ENCODE measurements at places on chromosomes 5 and 9.

DNA sequence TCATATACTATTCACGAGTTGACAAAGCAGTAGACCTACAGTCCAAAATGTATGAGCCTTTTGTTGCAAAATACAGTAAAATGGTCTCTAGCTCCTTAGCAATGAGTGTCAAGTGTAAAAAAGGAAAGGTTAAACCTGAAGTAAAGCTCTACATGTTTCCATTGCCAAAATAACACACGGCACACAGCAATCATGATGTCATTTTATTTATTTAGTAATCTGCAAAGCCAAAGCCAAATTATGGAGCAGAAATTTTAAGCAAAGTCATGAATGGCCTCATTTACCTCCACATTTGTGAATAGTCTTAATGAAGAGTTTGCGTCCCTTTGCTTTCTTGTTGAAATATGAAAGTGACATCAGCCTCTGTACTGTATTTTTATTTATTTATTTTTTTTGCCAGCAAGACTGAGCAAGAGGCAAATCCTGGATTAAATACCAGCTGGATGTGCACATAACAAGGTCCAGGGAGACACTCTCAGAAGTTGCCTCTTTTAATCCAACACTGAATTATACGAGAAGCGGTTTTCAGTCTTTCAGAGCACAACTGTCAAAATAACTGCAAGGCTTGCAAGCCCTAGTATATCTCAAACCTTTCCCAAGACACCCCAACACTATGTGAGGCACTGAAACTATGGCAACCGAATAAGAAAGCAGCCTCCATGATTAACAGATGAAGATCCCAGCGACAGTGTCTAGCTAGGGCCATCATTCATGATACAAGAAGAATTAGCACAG is 9.7 kb downstream of the SEMA6A start:
- DNase-seq = no peak

DNA sequence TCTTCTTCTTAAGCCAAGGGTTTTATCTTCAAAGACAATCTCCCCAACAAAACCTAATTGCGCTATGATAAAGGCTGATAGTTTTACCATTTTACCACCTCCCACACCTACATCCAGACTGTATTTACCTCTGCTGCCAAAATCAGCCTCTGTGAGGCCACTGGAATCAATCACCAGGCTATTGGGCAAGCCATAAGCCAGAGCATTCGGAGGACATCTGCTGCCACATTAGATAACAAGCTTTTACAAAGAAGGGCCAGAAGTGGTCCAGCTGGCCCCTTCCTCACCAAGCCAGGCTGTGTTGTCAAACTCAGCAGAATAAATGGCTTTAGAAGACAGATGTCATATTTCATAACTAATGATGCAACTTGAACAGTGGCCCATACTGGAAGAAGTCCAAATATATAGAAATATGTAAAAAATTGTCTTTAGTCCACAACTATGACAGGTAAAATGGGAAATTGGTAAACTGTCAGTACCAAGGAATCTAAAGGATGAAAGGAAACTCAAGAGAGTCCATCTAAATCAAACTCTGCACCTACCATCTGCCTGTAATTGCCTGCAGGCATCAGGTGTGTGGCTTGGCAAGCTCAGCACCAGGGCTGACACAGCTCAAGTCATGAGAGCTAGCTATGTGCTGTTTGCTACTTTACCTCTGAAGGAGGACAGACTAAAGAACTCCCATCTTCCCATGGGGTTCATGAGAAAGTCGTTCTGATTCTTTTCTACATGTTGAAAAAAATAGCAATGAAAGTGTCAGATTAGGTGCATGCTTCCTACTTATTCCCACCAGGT is 16.1 kb downstream of the SLC45A2 start:
- DNase-seq = no peak

DNA sequence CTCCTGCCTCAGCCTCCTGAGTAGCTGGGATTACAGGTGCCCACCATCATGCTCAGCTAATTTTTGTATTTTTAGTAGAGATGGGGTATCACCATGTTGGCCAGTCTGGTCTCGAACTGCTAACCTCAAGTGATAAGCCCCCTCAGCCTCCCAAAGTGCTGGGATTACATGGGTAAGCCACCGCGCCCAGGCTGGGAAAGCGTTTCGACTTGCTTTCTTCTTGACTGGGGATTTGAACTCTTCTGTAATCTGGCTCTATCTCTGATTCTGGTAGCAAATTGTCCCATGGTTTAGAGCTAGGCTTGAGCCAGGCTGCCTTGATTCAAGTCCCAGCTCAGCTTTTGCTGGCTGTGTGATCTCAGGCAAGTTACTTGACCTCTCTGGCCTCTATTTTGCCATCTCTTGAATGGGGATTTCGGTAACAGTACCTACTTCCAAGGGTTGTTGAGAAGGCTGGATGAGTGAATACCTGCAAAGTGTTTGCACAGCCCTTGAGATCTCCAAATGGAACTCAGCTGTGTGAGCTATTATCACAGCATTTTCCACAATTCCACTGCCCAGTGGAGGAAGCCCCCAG is 20.5 kb upstream of the MVB12B start:
- DNase-seq = no peak

GRCh38 chr9:73183917-73184861 is 32.5 kb downstream of the ANXA1 start:
- no peak for DNase-seq

GRCh38 chr5:127920936-127921335 is 162.6 kb upstream of the SLC12A2 start:
- no peak for DNase-seq

- DNase-seq = no peak
These were observed 71.8 kb downstream of the ZNF618 start for GRCh38 chr9:113947941-113948340.
